ENCODE measurements at places on chromosomes 6 and 20. TPM values are rescaled to one million over a fixed set of nuclear protein-coding genes. Genes with fewer than 3 reads are reported as not detected.
A peak's percentile ranks its signal among the peaks of the same experiment; 100 is the strongest.

GRCh38 chr20:49593466-49594142 is 25.7 kb upstream of the PTGIS start:
- no peak for DNase-seq

DNA sequence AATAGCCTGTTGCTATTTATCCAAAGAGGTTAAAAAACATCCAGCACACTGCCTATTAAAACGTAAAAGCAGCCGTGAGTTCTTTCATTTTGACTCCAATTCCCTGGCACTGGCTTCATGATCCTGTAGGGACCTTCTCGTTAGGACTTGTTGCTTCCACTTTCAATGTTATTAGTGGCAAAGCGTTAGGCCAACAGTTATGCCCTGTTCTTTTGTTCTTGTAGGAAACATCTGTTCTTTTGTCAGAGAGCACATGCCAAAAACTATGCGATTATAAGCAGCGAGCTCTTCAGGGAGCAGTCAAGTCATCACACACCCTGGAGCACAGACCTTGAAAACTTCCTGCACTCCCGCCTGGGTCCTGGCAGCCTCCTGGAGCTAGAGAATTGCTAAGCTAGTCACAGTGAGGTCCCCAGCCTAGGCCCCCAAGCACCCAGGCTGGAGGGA is 609.5 kb upstream of the ARID1B start:
- peak; percentile 63 for DNase-seq

The MAFB gene
- polyA plus RNA-seq, result 11.3 TPM

- DNase-seq, result no peak
Measured at GRCh38 chr20:1693427-1693826, 35.8 kb upstream of the SIRPG start.

DNA sequence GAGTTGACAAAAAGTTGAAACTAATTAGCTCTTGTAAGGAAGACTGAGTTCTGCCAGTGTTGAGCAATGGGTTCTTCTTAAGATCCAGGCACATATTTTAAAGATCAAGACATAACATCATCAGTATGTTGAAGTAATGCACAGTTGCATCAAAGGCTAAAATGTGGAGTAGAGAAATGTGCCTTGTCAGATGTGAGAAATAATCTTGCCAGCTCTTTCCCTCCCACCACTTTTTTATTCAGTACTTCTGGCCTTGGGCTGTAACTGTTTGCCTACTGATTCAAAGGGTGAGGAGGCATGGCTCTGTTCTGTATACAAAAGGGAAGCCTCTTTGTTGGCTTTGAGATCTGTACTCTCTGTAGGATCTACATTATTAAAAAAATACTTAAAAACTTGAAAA is 13.1 kb downstream of the PKIB start:
- DNase-seq, result no peak

DNA sequence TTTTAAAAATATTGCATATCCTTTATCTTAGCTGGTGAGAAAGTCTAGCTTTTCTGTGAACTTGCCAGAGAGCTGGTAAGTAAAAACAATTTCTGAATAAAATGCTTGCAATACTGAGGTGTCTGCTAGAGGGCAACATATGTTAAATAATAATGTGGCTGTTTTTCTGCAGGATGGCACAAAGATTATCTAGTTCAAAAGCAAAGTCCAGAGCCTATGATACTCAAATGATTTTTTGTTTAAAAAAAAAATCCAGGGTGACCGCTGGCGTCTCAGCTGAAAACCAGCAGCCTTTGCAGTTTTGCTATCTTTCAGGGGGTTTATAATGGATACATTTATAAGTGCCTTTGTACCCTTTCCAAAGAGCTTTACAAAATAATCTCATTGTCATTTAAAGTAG is 194.9 kb downstream of the PHACTR1 start:
- DNase-seq, result peak; percentile 13

DNA sequence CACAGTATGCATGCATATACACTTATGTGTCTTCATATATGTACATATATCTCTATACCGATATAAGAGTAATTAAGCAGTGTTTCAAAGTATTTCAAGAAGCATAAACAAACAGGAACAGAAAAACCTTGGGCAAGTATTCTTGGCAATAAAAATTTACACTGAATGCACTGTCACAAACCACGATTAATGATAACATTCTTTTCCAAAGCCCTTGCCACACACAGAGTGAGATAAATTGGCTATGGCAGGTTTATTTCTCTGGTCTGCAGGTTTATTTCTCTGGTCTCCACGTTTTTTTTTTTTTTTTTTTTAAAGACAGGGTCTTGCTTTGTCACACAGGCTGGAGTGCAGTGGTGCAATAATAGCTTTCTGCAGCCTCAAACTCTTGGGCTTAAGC is 73.0 kb downstream of the PPP1R3G start:
- no peak for DNase-seq

DNA sequence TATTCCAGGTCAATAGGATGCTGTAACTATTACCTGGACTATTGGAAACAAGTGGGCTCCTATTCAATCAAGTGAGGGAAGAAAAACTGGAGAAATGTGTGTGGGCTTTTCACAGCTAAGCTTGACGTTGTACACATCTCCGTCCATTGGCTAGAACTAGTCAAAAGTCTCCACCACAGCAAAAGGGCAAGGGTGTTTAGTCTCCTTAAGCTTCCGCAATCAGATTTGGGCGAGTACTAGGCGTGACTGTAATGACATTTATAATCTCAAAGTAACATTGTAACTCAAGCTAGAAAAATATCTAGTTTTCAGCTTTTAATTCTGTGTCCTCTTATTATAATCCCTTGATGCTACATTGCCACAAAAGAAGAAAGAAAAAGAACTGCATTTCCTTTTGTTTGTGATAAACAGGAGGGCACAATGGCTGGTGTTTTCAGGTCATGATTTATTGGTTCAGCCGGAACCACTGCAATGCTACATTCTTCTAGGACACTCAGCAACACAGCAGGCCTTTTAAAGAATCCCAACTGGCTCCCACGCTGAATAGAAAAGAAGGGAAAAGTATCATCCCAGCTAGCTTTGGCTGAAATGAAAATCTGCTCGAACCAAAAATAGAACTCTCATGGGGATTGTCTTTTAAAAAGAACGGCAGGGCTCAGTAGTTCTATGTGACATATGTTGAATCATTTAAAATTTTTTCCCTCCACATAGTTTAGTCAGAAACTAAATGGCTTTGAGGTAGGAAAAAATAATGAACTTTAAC is 387.7 kb downstream of the BTBD3 start:
- DNase-seq, result no peak

GRCh38 chr6:168817558-168818159 is 376.7 kb downstream of the SMOC2 start:
- DNase-seq, result no peak

The FAM209B gene
- not detected for polyA plus RNA-seq

- DNase-seq, result no peak
Measured at GRCh38 chr20:1280195-1281102, 14.4 kb downstream of the SNPH start.

The NKX2-2 gene
- 0.12 TPM for polyA plus RNA-seq

DNA sequence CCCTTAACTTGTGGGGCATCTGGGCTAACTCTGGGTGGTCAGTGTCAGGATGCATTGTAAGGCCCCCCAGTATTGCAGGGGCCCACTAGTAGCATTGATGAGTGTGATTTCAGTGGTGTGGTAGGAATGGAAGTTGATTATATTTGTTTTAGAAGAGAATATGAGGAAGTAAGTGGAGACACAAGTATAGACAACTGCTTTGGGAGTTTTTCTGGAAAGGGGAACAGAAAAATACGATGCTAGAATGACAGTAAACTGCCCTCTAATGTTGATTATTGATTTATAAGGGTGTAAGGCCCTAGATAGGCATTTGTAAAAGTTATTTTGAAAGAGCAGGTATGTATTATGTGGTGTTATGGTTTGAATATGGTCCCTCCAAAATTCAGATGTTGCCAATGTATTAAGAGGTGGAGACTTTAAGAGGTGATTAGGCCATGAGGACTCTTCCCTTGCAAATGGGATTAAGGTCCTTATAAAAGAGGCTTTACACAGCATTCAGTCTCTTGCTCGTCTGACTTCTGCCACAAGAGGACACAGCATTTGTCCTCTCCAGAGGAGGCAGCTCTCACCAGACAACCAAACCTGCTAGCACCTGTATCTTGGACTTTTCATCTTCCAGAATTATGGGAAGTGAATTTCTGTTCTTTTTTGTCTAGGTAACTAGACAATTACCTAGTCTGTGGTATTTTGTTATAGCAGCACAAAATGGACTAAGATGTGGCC is 135.9 kb upstream of the DTNBP1 start:
- DNase-seq, result no peak

GRCh38 chr20:25025091-25025861 is 32.7 kb downstream of the ACSS1 start:
- DNase-seq, result no peak

GRCh38 chr20:56004007-56004406 is 1.3 kb downstream of the CBLN4 start:
- peak; percentile 28 for DNase-seq

DNA sequence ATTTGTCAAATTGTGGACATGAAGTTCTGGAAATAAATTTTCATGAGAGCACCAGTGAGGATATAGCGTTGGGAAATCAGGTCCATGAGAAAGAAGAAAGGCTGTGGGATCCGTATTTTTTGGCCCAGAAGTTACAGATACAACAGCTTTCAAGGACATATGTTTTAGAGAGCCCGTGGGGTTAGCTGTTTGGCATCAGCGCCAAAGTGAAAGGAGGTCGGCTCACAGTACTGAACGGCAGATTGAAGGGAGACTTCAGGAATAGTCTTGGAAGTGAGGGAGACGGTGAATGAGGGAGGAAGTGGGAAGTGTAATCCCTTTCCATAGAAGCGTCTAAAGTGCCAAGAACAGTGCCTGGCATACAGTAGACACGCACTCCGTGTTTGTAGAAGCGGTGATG is 31.8 kb downstream of the ZDHHC14 start:
- no peak for DNase-seq

- no peak for DNase-seq
Measured at GRCh38 chr6:115441651-115442050, 619.0 kb downstream of the FRK start.

DNA sequence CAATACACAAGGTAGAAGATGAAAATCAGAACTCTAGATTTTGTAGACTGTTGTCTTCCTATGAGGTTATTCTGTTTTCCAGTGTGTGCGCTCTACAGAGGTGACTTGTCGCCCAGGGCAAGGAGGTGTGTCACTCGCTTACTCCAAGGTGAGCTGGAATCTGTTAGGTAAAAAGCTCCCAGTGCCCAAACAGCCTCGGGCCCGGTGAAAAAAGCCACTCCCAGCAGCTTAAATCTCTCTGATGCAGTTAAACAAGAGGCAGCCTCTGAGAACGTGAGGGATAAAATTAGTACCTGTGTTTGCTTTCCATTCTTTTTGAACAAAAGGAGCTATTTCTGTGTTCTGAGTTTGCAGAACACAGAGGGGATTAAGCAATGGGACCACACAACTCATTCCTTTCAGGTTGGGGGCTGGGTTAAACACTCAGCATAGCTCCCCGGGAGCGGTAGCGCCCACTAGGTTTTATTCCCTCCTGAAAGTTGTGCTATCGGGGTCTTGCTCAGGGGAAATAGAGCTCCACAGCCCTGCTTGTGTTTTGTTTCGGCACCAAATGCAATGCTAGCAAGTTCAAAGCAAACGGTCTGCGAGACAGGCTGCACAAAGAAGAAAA is 181.2 kb downstream of the FOXA2 start:
- peak; percentile 38 for DNase-seq

- no peak for DNase-seq
Measured at GRCh38 chr6:155264693-155265320, 994 bp downstream of the CLDN20 start.

- no peak for DNase-seq
Measured at GRCh38 chr20:62063315-62063980, 2.2 kb downstream of the TAF4 start.

DNA sequence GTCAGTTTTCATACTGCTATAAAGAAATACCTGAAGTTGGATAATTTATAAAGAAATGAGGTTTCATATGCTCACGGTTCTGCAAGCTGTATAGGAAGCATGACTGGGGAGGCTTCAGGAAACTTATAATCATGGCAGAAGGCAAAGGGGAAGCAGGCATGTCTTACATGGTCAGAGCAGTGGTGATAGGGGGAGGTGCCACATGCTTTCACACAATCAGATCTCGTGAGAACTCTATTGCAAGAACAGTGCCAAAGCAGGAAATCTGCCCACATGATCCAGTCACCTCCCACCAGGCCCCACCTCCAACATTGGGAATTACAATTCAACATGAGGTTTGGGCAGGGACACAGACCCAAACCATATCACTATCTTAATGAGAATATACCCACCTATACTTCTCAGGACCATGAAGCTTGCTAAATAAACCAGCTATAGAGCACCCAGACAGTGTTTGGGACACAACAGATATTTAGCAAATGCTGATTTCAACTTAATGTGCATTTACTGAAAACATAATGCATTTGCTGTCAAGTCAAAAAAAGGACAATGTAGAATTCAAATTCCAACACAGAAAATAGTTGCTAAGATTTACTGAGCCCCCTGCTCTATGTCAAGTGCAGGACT is 63.8 kb downstream of the TNFRSF21 start:
- no peak for DNase-seq

The CHRNA4 gene
- 2.5 TPM for polyA plus RNA-seq

- no peak for DNase-seq
Measured at GRCh38 chr6:10976571-10976970, 67.5 kb downstream of the ELOVL2 start.

The MYLK4 gene
- polyA plus RNA-seq, result 0.96 TPM

DNA sequence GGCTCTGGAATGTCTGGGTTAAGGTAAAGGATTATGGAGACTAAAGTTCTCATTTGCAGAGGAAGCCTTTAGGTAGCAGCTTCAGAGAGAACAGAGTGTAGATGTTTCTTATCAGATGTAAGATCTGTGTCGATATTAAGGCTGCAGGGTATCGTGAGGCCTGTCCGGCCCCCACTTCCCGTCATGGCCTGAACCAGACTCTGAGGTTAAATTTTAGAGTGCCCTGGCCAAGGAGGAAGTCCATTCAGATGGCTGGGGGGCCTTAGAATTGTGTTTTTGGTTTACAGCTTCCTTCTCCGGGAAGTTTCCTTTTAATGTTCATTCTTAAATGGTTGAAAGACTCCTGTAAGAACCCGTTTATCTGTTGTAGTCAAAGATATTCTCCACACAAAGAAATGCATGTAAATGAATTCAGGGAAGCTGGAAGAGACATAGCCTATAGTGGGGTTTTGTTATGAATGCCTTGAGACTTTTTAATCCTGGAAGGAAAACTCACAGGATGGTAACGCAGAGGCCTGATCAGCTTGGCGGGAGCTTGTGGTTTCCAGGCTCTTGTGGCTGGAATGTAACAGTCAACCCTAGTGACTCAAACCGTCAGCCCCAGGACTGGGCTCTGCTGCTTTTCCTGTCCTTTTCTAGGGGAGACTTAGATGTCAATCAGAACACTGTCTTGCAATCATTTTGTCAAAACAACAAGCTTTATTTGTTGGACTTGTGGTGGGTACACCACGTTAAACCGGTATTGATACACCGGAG is 34.7 kb downstream of the KIF25 start:
- no peak for DNase-seq

GRCh38 chr6:55918639-55919038 is 43.2 kb upstream of the BMP5 start:
- no peak for DNase-seq

The SPINT3 gene
- not detected for polyA plus RNA-seq
